Stomach (tissue), 19 donors: ENCODE measurements at places on chromosomes 3 and 15.

GRCh38 chr3:69426967-69427304 lies 41.0 kb upstream of the FRMD4B start:
- H3K4me1 ChIP-seq, result no peaks in the 10 kb centered on the region
- H3K27ac ChIP-seq, result no peak overlapping the region
- H3K4me3 ChIP-seq, result no peak overlapping the region

DNA sequence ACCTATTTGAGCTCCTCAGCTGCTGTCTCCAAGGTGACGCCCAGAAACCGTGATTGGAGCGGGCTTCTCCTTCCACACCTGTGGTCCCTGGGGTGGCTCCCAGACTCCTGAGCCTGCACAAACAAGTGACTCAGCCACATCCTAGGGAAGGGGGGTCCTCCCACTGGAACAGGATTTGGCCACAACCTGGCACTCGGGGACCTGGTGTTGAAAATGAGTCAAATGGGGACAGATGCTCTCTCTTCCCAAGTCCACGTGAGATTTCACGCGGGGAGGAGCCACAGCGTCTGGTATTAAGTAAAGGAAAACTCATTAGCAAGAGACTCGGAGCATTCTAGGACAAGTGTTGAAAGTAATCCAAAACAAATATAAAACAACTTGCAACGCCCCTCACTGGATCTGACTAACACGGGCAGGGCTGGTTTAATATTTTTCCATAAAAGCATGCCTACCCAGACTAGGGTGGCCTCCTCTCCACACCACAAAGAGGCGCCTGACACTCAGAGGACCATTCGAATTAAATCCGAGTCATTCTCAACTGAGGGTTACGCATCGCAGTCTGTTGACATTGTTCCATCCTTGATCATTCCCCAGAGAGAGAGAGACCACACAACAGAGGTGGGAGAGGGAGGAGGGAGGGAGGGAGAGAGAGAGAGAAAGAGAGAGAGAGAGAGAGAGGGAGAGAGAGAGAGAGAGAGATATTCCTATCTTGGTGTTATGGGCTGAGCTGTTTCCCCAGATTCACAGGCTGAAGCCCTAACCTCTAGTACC lies 74.4 kb downstream of the MGLL start:
- H3K27me3 ChIP-seq, result no peaks in the 10 kb centered on the region
- DNase-seq, result peak; percentile 77
- H3K4me1 ChIP-seq, result peaks cover 44% of the 10 kb centered on the region
- H3K27ac ChIP-seq, result peak overlapping the region; percentile 82

GRCh38 chr15:69478259-69478781 lies 25.7 kb downstream of the RPLP1 start:
- DNase-seq, result peak; percentile 86
- H3K27ac ChIP-seq, result no peak overlapping the region
- peaks cover 18% of the 10 kb centered on the region for H3K4me1 ChIP-seq

DNA sequence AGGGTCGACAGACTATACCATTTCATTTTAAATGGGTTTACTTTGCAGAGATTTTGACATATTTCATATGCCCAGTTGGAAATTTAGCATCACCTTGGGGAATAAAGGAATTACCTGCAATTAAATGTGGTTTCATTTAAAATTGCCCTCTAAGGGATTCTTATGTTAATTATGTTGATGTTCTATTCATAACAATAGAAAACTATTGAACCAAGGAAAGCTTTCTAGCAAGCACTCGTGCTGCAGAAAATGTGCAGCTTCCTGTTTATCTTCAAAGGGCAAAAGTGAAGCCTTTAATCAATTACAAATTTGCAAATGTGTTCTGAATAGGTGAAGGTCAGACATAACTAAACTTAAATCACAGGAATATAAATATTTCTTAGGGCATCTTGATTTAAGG lies 352.1 kb downstream of the CHST2 start:
- DNase-seq, result no peak
- no peaks in the 10 kb centered on the region for H3K27me3 ChIP-seq
- no peak overlapping the region for H3K4me3 ChIP-seq
- H3K36me3 ChIP-seq, result no peaks in the 10 kb centered on the region
- H3K27ac ChIP-seq, result no peak overlapping the region
- no peaks in the 10 kb centered on the region for H3K4me1 ChIP-seq
